Smooth muscle cell of the coronary artery (primary cell): ENCODE measurements at places on chromosomes 4 and X. TPM values are rescaled to one million over a fixed set of nuclear protein-coding genes. Genes with fewer than 3 reads are reported as not detected.

UCHL1 gene
- total RNA-seq, result 107 and 149 TPM in 2 replicates

TMPRSS11A gene
- total RNA-seq, result not detected in 2 replicates

ZNF674 gene
- 5.0 and 8.3 TPM in 2 replicates for total RNA-seq

APEX2 gene
- total RNA-seq, result 2.7 and 7.7 TPM in 2 replicates

CPLX1 gene
- total RNA-seq, result not detected in 2 replicates

DCAF4L1 gene
- under 0.01 and 0.12 TPM in 2 replicates for total RNA-seq

LARP1B gene
- 9.6 and 17.1 TPM in 2 replicates for total RNA-seq
